Activated CD8-positive, alpha-beta T cell treated with anti-CD3 and anti-CD28 coated beads for 36 hours (primary cell): ENCODE measurements at places on chromosomes 4 and X. TPM values are rescaled to one million over a fixed set of nuclear protein-coding genes. Genes with fewer than 3 reads are reported as not detected.

DNA sequence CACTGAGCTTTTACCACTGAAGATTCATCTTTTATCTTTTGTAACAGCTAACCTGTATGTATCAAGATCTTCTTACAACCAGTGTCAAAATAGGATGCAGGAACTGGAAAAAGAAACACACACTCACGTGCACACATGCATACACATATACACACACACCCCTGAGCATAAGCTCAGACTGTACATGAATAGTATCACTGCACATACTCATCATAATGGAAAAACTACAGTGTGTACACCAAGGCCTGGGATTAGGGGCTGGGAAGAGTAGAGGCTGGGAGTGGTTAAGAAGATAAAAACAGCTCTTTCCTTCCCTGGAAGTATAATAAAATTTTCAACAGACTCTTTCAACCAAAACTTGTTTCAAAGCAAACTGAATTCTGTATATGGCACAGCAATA lies 73.4 kb downstream of the RELL1 start:
- peaks cover 18% of the 10 kb centered on the region for H3K4me1 ChIP-seq
- no peak overlapping the region for H3K4me3 ChIP-seq
- no peak for DNase-seq
- peaks cover 30% of the 10 kb centered on the region for H3K36me3 ChIP-seq
- no peak overlapping the region for H3K27ac ChIP-seq
- no peaks in the 10 kb centered on the region for H3K27me3 ChIP-seq

- no peaks in the 10 kb centered on the region for H3K27me3 ChIP-seq
- H3K4me1 ChIP-seq, result peaks cover 10% of the 10 kb centered on the region
- no peak for DNase-seq
- H3K4me3 ChIP-seq, result no peak overlapping the region
- no peaks in the 10 kb centered on the region for H3K36me3 ChIP-seq
- H3K27ac ChIP-seq, result no peak overlapping the region
These were observed 42.0 kb upstream of the GBA3 start for GRCh38 chr4:22650771-22651170.

DNA sequence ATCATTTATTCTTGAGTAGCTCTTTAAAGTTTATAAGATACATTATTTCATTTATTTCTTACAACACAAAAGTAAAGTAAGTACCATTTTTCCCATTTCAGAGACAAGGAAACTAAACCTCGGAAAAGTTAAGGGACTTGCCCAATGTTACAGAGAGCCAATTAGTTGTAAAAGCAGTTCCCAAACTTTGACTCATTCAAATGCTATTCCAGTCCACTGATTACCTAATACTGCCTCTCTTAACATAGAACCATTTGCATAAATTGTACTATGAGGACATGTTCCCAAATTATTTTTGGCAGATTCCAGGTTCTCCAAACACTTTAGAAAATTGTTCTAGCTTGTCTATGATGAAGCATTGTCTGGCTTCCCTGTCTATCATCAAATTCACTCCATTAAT lies 45.6 kb upstream of the GRIA3 start:
- H3K4me3 ChIP-seq, result no peak overlapping the region
- H3K36me3 ChIP-seq, result no peaks in the 10 kb centered on the region
- H3K27ac ChIP-seq, result no peak overlapping the region
- DNase-seq, result no peak

DNA sequence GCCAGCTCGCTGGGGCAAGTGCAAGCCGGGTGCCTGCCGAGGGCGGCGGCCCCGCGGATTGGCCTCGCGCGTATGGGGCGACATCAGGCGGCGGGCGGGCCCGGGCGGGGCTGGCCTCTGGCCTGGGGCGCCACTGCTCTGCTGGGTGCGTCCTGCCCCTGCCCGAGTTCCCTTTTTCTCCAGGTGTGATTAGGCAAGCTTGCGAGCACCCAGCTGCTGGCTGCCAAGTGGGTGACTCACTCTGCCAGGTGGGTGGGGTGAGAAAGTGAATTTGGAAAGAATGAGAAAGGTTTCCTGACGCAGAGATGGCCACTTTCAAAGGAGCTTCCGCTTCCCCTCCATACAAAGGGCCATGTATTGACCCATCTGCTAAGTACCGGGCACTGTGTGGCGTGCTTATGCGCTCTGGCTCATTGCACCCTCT lies 32.5 kb downstream of the FGFBP1 start:
- no peak overlapping the region for H3K4me3 ChIP-seq
- H3K4me1 ChIP-seq, result peaks cover 7% of the 10 kb centered on the region
- no peaks in the 10 kb centered on the region for H3K36me3 ChIP-seq
- peak; percentile 62 for DNase-seq
- H3K27ac ChIP-seq, result no peak overlapping the region

DNA sequence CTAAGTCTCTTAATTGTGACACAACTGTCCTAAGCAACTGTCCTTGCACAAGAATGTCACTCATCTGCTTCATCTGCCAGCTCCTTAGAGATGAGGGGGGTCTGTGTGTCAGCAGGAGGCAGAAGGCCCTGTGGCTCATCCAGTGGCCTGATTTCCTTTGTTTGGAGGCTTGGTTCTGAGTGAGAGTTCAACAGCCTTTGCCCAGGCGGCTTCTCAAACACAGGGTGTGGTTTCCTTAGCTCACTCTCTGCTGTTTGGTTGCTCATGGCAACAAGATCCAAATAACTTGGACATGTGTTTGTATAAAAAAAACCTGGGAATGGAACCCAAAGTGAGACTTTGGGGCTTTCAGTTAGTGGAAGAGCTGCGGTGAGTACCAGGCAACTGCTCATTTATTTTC lies 46.6 kb downstream of the MAP7D3 start:
- no peak overlapping the region for H3K27ac ChIP-seq
- H3K4me3 ChIP-seq, result no peak overlapping the region
- DNase-seq, result no peak
- peaks cover 3% of the 10 kb centered on the region for H3K36me3 ChIP-seq

Gene APOOL
- 16.5 TPM for total RNA-seq
